ENCODE measurements at places on chromosomes 12 and 14.

GRCh38 chr12:48131517-48131916 lies 12.4 kb downstream of the PFKM start:
- DNase-seq, result no peak

- DNase-seq, result no peak
Measured at GRCh38 chr14:83887866-83888265, 1642.1 kb upstream of the FLRT2 start.

- DNase-seq, result no peak
Measured at GRCh38 chr14:67405771-67406170, 6.2 kb downstream of the PLEK2 start.

DNA sequence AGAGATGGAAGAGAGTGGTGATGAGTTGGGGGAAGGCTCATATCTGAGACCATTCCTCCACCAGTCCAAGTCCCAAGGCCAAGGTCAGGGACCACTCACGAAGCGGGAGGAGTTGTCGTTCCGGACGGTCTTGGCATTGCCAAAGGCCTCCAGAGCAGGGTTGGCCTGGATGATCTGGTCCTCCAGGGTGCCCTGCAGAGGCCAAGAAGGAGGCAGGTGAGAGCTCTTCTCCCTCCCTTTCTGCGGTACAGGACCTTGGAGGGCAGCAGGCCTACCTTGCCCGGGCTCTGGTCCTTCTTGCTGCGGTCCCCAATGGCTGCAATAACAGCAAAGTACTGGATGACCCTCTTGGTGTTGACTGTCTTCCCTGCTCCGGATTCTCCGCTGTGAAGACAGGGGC lies 4.0 kb downstream of the MYH7 start:
- DNase-seq, result no peak

GRCh38 chr12:12976366-12976765 lies 23.7 kb downstream of the HEBP1 start:
- DNase-seq, result peak; percentile 96

DNA sequence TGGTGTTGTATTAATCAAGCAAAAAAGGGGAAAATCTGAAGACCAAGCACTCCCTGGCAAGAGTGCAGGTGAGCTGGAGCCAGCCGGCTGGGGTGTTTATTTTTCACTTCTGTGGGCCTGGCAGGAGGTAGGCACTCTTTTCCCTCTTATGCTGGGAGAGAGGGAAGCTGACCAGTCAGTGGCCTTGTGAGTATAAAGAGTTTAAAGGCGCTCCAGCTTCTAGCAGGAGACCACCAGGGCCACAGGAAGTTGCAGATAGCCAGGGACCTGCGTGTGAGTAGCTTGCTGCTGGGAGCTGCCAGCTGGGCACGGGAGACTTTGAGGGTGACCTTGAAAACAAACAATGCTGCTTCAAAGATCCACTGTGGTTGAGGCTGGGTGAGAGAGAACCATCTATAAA lies 217.4 kb upstream of the PWP1 start:
- peak; percentile 14 for DNase-seq

GRCh38 chr14:78700236-78700635 lies 530.1 kb downstream of the NRXN3 start:
- no peak for DNase-seq

- DNase-seq, result no peak
Measured at GRCh38 chr12:119128527-119128926, 50.2 kb upstream of the HSPB8 start.

GRCh38 chr12:130621696-130622298 lies 94.3 kb downstream of the RIMBP2 start:
- DNase-seq, result no peak

GRCh38 chr12:119770146-119770545 lies 102.2 kb downstream of the PRKAB1 start:
- no peak for DNase-seq

DNA sequence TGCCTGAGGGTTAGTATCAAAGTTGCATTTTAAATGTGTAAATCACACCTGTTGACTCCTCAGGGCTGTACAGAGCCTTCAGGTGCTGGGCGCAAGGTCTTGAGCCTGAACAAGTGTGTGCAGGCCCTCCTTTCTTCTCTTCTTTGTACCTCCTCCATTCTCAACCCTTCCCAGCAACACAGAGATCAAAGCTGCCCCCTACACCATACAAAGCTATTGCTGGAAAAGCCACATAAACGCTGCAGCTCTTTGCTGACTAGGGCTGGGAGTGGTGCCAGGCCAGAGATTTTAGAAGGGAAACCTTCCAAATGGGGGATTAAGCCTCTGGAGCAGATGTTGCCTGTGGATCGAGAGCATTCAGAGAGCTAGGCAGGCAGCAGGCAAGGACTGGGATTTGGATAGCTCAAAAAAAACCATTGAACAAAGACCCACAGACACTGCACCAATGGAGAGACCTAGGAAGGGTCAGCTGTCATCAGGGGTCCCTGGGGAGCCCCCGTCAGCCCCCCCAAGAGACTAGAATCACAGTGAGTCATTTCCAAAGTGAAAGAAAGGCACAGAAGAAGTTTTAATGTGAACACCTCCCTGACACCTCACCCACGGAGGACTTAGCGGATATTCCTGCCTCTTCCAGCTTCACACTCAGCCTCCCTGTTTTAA lies 18.2 kb upstream of the SUSD6 start:
- DNase-seq, result peak; percentile 57

- peak; percentile 13 for DNase-seq
Measured at GRCh38 chr14:28323951-28324741, 442.4 kb upstream of the FOXG1 start.

DNA sequence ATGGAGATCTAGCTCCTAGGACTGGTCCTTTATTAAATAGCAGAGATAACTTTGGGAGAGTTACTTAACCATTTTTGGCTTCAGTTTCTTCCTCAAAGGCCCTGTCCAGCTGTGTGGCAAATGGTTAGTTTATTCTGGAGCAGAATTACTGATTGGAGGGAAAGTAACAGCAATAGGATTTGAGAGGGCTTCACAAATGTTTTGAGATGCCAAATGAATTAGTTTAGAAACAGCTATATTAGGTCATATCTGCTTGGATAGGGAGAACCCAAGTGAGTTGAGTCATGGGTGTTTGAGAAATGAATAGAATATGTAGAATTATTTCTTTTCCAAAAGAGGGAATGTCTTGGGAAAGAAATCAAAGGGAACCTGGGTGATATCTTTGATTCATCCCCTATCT lies 17.5 kb downstream of the RASSF3 start:
- peak; percentile 92 for DNase-seq

- no peak for DNase-seq
Measured at GRCh38 chr14:77903937-77904617, 104.2 kb downstream of the ADCK1 start.

All from astrocyte (in vitro differentiated cells and primary cell).